ENCODE measurements at places on chromosomes 2 and 18. TPM values are rescaled to one million over a fixed set of nuclear protein-coding genes. Genes with fewer than 3 reads are reported as not detected.

PDE1A gene
- total RNA-seq: 9.7 TPM

GRCh38 chr2:95068256-95068655 lies 42.7 kb downstream of the MAL start:
- peak; percentile 4 for DNase-seq

SH2D6 gene
- 0.75 TPM for total RNA-seq

DNA sequence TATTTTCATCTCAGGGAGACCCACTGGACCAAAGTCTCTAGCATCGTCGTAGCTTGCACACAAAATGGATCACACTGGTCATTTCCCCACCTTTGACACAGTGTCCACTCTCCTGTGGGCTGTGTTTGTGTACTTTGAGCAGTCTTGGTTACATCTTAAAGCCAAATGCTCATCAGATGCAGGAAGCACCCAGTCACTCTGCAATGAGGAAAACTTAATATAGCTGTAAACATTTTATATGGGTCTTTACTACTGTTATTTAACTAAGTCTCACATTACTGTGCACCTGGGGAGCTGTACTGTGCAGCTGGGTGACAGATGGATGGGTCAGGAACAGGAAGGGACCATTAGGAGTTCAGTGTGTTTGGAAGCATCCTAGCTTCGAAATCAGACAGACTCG lies 109.0 kb upstream of the CXCR4 start:
- DNase-seq: no peak

DNA sequence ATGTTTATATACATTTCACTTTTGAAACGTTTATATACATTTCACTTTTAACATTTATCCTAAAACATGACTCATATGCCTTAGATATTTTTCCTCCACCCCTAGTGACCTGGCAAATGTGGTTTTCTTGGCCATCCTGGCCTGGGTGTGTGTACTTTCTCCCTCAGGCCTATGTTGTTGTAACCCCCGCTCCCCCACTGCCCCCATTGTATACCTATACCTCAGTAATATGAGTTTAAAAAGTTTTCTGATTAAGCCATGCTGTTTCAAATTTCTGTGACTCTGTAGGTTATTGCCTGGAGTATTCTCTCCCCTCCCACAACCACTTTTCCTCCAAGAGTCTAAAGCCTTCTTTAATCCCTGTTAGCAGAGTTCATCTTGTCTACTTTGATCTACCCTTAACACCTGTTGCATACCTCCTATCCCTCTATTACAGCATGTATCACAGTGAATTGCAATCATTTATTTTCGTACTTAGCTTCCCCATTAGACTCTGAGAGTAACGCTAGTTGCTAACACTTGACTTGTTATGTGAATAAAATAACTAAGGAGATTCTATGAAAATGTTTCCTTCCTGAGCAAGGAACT lies 67.9 kb downstream of the LCLAT1 start:
- no peak for DNase-seq

SERPINB10 gene
- total RNA-seq: not detected

CYP27A1 gene
- 16.4 TPM for total RNA-seq

- no peak for DNase-seq
These were observed 421.4 kb upstream of the TCF4 start for GRCh38 chr18:56009411-56009810.

DNA sequence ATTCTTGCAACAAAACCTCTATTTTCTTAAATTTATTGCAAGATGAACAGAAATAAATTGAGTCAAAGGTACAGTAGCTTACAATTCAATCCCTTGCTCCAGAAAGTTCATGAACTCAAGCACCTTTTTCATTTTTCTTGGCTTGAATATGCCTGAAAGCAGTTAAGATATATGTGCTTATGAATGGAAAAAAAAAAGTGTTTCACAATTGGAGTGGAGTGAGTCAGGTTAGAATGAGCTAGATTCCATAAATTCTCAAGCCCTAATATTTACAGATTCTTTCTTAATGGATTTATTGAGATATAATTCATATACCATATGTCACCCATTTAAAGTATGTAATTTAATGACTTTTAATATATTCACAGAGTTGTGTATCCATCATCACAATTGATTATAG lies 39.6 kb upstream of the NEMP2 start:
- DNase-seq: no peak

LAMA3 gene
- 28.7 TPM for total RNA-seq

DNA sequence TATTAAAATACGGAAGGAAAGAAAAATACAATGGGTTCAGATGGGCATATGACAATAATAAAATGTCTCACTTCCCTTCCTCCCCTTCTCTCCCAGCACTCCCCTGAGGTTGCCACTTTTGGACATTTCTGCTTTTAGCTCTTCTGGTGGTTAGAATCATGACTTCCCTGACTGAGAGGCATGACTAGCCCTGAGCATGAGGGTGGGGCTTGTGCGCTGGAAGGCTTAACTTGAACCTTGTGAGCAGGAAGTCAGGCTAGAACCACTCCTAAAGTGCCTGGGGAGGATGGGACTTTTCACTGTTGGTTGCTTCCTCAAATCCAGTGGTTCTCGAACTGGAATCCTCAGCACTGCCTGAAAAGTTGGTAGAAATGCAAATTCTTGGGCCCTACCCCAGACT lies 19.7 kb upstream of the ARHGAP25 start:
- DNase-seq: no peak

- DNase-seq: no peak
These were observed 68.2 kb downstream of the CCBE1 start for GRCh38 chr18:59628995-59629394.

GRCh38 chr2:29920130-29920577 lies 1.2 kb downstream of the ALK start:
- DNase-seq: peak; percentile 54

GRCh38 chr2:117737846-117738245 lies 76.6 kb upstream of the DDX18 start:
- DNase-seq: no peak

DSC3 gene
- total RNA-seq: 5.7 TPM

PDCD1 gene
- total RNA-seq: 0.57 TPM

GRCh38 chr18:74897971-74898657 lies 300.4 kb downstream of the ZNF407 start:
- no peak for DNase-seq

- DNase-seq: no peak
These were observed 38.0 kb downstream of the MFSD6 start for GRCh38 chr2:190446193-190446592.

- DNase-seq: no peak
These were observed 69.9 kb upstream of the CTLA4 start for GRCh38 chr2:203797712-203798111.

GRCh38 chr2:17263570-17263968 lies 254.7 kb downstream of the RAD51AP2 start:
- no peak for DNase-seq

DNA sequence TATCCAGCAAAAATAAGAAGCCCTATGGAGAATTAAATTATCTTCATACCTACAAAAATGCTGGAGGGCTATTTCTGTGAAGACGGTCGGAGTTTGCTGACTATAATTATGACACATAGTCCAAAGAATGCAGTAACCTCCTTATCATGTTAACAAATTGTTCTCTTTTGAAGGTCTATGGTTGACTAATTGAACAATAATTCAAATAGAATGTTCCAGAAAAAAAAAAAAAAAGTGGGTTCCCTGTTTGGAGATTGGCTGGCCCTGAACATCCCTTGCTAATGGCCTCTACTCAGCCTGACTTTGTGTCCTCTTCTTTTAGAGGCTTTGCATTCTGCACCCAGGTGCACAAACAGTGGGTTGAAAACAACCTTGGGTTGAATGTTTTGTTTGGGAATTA lies 82.8 kb upstream of the CCBE1 start:
- DNase-seq: no peak

HTR2B gene
- 0.44 TPM for total RNA-seq

- DNase-seq: no peak
These were observed 146.2 kb upstream of the MSH6 start for GRCh38 chr2:47636596-47637264.

CFAP210 gene
- total RNA-seq: 0.49 TPM

DNA sequence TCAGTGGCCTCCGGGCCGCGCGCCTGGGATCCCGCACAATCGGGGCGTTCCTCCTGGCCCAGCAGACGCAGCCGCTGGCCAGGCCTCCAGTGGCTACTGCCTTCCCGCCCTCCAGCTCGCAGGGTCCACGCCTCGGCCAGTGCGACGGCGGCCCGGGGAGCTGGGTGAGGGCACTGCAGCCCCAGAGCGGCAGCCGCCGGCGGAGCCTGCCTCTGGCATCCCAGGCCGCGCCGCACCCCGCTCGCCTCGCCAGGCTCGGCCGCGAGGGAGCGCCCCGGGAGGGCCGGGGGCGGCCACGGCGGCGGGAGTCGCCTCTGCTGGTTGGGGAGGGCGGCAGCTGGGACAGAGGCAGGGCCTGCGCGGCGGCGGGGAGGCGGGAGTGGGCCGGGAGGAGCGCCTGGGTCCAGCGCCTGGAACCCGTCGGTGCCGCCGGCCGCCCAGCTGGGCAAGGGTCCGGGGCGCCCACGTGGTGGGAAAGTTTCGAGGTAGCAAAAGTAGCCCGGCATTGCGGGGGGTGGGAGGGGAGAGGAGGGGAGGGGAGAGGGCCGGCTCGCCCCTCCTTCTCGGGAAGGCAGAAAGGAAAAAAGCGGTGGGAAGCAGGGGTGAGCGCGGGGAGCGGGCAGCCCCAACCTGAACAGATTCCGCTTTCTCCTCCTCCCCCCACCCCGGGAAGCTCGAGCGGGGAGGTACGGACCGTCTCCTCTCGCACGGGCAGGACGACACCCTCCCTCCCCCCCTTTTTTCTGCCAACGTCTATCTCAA lies 1.5 kb upstream of the INHBB start:
- no peak for DNase-seq

- no peak for DNase-seq
These were observed 43.0 kb upstream of the EHBP1 start for GRCh38 chr2:62662554-62662953.

NEURL3 gene
- 0.70 TPM for total RNA-seq

GRCh38 chr18:76476665-76477561 lies 18.1 kb downstream of the ZNF516 start:
- no peak for DNase-seq

CHST9 gene
- 3.6 TPM for total RNA-seq

HOXD4 gene
- 22.4 TPM for total RNA-seq

DNA sequence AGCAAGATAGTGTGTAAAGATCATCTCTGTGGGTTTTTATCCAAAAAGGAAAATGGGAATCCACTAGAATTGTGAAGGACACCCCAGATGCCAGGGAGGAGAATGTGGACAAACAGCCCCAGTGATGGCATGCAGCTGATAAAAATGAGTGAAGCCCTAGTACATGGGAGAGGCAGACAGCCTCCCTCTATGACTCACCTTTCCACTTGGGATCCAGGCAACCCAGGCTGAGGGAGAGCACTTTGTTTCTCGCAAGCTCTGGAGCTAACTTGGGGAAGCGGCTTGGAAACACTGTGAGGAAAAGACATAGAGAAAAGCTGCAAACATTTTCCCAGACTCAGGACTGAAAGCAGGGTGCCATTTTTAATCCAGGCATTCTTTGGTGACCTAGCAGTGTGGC lies 5.3 kb upstream of the FLACC1 start:
- DNase-seq: no peak

PAX3 gene
- total RNA-seq: not detected

DNA sequence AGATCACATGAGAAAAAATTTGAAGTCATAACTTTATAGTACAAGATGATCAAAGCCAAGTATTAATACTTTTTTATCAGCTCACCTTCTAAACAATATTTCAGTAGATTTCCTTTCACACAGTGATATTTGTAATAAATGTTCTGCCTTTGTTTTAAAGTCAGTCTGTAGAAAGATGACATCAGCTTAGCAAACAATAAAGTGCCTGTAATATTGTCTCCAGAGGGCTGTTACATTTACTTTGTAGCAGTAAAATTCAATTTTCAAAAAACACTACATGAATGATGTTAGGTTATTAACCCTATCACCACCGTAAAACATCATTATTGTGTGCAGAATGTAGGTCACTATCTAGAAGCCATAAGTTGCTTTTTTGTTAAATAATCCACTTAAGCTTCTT lies 49.6 kb downstream of the ZEB2 start:
- no peak for DNase-seq

DNA sequence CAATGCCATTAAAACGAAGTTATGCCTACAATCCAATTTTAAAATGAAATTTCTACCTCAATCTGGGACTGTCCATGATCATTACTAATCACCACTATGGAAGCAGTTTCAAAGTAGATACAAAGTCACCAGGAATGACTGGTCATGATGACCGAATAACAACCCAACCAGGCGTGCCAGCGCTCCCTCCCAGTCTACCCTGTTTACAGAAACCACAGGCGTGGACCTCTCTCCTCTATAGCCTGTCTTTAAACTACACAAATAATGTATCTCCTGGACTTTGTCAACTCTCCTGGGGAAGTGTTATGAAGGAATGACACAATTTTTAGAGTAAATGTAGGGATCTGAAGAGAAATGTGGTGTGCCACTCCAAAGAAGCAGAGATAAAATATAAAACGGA lies 150.2 kb downstream of the SRBD1 start:
- no peak for DNase-seq

MTCL1 gene
- 150 TPM for total RNA-seq

RAMP1 gene
- total RNA-seq: 49.0 TPM

DNA sequence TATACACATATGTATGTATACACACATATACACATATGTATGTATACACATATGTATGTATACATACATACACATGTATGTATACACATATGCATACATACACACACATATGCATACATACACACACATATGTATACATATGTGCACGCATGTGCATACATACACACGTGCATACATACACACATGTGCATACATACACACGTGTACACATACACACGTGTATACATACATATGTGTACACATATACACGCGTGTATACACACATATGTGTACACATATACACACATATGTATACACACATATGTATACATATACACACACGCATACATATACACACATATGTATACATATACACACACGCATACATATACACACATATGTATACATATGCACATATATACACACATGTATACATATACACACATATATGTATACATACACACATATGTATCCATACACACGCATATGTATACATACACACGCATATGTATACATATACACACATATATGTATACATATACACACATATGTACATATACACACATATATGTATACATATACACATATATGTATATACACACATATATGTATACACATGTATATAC lies 21.5 kb downstream of the NABP1 start:
- DNase-seq: no peak

MPPE1 gene
- 49.2 TPM for total RNA-seq

GRCh38 chr2:94876523-94876863 lies 5.3 kb downstream of the TEKT4 start:
- DNase-seq: no peak

DNA sequence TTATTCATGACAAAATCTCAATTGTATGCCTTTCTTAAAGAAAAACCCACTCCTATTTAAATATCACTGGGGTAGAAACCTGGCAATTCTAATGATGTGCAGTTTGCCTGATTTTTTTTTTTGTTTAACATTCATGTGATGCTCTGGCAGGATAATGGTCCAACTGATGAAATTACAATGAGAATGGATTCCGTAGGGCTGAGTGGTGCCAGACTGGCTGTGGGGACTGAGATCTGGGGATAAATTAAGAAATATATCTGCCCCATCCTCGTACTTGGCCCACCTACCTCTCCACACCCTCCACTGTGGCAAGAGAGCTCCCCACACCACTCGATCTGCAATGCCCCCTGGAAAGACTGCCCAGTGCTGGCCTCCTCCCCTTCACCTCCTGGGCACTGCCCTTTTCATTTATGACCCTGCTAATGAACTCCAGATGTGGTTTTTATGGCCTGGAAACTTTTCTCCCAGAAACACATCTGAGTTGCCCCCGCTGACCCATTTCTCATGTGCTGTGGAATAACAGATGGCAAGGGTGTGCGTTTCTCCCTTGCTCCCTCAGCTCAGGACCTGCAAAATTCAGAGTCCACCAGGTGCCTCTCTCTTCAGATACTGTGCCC lies 33.0 kb upstream of the RPL37A start:
- no peak for DNase-seq

- peak; percentile 37 for DNase-seq
These were observed 43.9 kb downstream of the CROCC2 start for GRCh38 chr2:240949791-240950705.

All from ureter (tissue), 1 donor.